RKO (cell line): ENCODE measurements at places on chromosomes 5 and 9.

- no peak for DNase-seq
Observed at GRCh38 chr9:131227959-131228460, 48.3 kb downstream of the FAM78A start.

- no peak for DNase-seq
Observed at GRCh38 chr9:127904561-127905003, 5.2 kb upstream of the ST6GALNAC6 start.

DNA sequence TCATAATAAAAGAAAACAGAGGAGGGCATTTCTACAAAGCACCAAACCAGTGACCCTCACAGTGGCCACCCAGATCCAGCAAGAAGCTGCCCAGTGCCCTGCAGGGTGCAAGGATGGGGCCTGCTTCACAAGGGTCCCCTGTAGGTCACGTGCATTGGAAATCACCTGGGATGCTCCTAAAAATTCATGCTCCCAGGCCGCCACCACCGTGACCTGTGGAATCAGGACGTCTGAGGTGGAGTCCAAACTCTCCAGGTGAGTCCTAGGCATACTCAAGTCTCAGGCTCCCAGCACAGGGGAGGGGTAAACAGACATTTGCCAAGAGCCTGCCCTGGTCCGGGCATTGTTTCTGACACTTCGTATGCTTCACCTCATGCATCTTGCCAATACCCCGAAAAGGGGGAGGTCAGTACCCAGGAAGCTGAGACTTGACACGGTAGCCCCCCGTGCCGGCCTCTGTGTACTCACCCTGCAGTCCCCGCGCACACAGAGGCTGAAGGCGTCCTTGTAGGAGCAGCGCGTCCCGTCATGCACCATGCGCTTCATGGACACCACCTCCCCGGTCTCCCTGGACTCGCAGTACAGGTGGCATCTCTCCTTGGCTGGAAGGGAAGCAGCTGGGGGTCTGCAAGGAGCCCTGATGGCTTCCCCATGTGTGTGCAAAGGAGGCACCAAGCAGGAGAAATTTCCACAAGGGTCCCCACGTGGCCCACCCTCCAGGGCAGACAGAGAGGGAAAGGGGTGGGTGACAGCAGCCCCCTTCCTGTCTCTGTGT, 75.5 kb downstream of the ZNF354C start:
- DNase-seq, result no peak

GRCh38 chr5:67221487-67222242, 25.1 kb upstream of the CD180 start:
- DNase-seq, result no peak

GRCh38 chr9:90340421-90340820, 302.2 kb downstream of the DIRAS2 start:
- peak; percentile 32 for DNase-seq

DNA sequence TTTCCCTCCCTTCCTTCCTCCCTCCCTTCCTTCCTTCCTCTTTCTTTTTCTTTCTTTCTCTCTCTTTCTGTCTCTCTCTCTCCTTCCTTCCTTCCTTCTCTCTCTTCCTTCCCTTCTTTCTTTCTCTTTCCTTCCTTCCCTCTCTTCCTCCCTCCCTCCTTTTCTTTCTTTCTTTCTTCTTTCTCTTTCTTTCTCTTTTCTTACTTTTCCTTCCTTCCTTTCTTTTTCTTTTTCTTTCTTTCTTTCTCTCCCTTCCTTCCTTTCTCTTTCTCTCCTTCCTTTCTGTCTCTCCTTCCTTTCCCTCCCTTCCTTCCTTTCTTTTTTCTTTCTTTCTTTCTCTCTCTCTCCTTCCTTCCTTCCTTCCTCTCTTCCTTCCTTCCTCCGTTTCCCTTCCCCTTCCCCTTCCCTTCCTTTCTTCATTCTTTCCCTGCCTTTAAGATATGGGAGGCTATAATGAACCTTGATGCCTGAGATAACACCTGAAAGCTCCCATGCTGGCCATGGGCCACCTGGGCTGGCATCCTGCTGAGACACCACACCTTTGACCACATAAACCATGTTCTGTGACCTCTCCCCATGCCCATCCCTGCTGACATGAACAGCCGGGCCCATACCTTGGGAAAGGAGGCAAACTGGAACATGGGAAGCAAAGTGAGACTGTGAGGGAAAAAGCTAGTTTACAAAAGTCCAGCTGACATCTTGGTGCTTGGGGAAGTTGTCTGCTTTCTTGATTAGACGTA, 197.8 kb upstream of the ZNF618 start:
- DNase-seq, result no peak

- DNase-seq, result no peak
Observed at GRCh38 chr5:20958641-20959040, 970.6 kb upstream of the CDH18 start.

- no peak for DNase-seq
Observed at GRCh38 chr5:156942064-156942463, 21.0 kb downstream of the TIMD4 start.

DNA sequence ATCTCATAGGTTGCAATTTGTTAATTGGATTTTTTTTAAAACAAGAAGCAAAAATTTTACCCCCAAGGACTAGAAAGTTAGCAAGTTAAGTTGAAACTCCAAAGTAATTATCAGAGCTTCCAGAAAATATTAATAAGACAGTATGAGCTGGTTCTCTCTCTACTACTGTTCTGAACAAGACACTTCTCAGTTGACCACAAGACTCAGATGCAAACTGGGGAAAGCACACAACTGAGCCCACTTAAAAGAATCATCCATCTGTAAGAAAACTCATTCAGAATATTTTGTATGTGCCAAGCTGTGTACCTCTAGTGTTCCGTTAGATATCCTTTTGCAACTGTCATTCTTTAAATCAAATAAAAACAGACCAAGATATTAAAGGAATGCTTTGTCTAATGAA, 60.0 kb downstream of the MAP1B start:
- DNase-seq, result no peak

- no peak for DNase-seq
Observed at GRCh38 chr5:135977375-135977928, 22.7 kb upstream of the LECT2 start.

DNA sequence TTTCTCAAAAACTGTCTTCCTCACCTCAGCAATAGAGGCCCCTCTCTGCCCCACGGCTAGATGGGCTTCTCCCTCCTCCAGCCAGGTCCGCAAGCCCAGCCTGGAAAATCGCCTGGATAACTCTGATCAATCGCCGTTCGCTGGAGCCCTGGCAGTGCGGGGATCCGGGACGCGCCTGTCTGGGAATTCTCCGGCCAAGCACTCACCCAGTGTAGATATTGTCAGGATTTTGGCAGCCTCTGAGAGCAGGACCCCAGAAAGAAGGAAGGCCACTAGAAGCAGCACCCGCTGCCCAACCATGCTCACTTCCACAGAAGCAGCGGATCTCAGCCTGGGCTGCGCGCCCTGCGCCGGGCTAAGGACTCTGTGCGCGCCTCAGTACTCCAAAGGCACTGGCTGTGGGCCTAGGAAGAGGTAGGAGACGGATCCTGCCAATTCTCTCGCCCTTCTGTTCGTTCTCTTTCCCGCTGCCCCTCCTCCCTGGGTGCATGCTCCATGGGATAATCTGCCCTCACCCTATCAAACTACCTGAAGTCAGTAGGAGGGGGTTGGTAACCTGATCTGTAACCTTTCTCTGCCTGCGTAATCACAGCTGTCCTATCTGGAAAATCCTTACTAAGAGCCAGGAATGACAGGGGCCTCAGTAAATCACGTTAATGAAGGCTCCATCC, at the start of gene UGT3A1:
UGT3A1 (minus strand) TSS at position 450 of the 671 bp plus-strand sequence; CDS start at position 300, 150 bp downstream.
- no peak for DNase-seq

GRCh38 chr5:120098426-120098825, 365.7 kb upstream of the PRR16 start:
- no peak for DNase-seq
